ENCODE measurements at places on chromosomes 1 and 21.

- no peak for DNase-seq
These were observed 46.6 kb downstream of the RRAGC start for GRCh38 chr1:38812981-38813380.

DNA sequence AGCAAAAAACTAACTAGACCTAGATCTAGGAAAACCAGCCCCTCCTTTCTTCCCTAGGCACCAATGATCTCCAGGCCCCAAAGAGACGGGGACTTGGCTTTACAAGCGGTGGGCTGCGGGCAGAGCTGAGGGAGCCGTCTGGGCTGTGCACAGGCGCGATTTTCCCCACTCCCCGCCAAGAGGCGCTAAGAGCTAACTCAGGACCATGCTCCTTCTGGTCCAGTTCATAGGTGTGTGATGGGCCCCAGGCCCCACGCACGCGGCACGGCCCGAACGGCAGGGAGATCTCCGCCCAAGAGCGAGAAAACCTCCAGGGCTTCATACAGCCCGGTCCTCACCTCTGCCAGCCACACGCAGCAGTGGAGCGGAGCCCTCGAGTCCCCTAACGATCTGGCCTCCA, 7.5 kb upstream of the GPR153 start:
- no peak for DNase-seq

- DNase-seq: no peak
These were observed 15.0 kb downstream of the SLC6A9 start for GRCh38 chr1:44016041-44016889.

GRCh38 chr1:117584181-117584580, 21.7 kb upstream of the TENT5C start:
- DNase-seq: no peak

DNA sequence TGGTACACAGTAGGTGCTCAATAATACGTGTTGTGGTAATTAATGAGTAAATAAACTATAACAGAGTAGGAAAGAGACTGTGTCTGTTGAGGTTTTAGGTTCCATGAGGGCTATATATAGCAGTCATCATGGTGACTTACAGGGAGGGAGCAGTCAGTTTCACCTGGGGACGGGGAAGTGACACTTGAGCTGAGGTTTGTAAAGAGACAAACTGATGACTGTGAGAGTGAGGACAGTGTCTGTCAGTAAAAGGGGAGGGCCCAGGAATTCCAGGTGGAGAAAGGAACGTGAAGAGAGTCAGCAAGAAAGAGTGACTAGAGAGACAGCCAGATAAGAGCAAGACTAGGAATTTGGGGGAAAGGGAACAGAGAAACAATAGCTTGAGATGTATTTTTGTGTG, 30.2 kb downstream of the ABCA4 start:
- no peak for DNase-seq

GRCh38 chr1:8006037-8006963, 19.8 kb downstream of the ERRFI1 start:
- DNase-seq: no peak

DNA sequence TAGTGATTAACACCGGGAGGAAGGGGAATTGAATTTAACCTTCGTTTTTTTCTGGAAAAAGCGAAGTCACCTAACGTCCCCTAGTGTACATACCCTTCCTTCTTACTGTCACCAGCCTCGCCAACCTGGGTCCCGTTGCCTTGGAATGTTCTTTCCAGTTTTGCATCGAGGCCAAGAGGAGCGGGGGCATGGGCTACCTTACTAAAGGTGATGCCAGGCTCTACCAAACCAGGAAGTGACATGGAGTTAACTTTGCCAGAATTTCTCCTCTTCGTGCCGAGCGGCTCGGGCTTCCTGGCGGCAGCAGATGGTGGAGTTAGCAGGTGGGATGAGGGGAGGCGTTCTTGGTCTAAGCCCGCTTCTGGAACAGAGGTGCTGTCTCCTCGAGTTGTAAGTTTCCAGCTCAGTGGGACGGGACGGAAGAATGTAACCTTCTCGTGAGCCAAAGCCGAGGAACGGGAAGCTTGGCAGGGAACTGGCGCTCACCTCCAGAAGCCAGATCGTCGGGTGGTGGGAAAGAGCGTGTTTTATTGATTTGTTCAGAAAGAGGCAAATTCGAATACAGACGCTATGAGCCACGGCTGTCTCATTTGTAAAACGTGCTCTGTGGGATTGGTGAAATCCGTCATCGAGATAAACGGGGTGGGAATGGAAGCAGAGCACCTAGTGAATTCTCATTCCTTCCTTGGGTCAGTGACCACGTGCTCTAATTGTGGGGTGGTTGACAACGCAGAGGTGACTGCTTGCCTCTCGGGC, 486 bp downstream of the NIPAL3 start:
- DNase-seq: no peak

DNA sequence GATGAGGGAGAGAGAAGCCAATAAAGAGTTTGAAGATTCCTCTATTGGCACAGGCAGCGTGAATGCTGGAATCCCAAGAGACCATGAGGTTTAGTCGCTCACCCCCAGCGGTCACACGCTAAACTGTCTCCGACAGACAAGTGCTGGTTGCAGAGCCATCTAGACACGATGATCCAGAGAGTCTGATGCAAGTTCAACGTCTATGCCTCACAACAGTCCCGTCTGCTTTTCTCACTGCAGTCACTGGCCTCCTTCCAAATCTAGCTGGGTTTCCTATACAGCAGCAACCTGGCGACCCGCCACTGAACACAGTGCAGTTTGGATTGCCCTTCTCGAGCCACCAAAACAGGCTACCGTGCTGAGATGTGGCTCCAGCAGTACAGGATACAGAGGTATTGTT, 98.6 kb upstream of the KRTAP19-8 start:
- no peak for DNase-seq

DNA sequence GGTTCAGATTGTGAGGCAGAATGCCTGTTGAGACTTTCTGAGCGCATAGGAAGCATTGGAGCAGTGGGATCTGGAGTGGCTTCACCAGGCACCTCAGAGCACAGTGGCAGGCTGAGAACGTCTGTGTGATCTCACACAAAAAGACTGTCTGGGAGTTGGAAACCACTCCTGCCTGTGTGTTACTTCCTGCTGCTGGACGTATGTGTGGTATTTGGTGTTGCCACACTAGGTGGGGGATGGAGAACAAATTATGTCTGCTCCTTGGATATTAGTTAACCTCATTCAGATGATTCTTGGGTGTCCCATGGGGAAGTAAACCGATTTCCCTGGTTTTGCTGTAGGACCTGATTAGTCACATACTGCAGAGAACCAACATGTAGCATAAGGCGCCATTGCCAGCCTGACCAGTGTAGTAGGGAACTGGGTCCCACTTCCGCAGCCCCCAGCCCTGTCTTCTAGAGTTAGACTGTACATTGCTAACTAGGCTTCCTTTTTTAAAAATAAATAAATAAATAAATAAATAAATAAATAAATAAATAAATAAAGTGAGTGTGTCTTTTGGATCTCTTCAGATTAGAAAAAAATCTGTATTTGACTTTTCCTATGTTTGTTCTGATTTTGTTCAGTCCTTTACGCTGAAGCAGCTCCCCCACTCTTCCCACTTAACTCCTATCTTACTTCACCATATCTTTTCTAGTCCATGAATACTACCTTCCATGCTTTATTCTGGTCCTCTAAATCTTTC, 26.9 kb downstream of the UCK2 start:
- no peak for DNase-seq

GRCh38 chr21:25734654-25734903, 125 bp downstream of the ATP5PF start:
- DNase-seq: no peak

GRCh38 chr1:98090351-98090750, 169.5 kb upstream of the DPYD start:
- no peak for DNase-seq

All from RWPE2 (cell line).